Activated T-cell treated with anti-CD3 and anti-CD28 coated beads, Interleukin-2, amount 50 U/mL, for 1 hour (primary cell): ENCODE measurements at places on chromosomes 7 and 10.

- no peak for DNase-seq
These were observed 9.8 kb downstream of the ALOX5 start for GRCh38 chr10:45383682-45384330.

DNA sequence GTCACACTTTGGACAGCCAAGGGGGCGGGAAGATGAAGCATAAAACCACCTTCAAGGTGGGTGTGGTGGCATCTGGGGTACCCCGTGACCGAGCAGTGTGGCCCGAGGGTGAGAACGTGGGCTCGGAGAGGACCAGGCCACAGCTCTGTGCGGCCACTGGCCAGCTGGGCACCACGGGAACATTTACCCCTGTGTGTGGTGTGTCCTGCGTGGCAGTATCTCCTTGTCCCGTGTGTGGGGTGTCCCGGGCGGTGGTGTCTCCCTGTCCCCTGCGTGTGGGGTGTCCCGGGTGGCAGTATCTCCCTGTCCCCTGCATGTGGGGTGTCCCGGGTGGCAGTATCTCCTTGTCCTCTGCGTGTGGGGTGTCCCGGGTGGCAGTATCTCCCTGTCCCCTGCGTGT is 570.3 kb downstream of the DNAJB6 start:
- no peak for DNase-seq

DNA sequence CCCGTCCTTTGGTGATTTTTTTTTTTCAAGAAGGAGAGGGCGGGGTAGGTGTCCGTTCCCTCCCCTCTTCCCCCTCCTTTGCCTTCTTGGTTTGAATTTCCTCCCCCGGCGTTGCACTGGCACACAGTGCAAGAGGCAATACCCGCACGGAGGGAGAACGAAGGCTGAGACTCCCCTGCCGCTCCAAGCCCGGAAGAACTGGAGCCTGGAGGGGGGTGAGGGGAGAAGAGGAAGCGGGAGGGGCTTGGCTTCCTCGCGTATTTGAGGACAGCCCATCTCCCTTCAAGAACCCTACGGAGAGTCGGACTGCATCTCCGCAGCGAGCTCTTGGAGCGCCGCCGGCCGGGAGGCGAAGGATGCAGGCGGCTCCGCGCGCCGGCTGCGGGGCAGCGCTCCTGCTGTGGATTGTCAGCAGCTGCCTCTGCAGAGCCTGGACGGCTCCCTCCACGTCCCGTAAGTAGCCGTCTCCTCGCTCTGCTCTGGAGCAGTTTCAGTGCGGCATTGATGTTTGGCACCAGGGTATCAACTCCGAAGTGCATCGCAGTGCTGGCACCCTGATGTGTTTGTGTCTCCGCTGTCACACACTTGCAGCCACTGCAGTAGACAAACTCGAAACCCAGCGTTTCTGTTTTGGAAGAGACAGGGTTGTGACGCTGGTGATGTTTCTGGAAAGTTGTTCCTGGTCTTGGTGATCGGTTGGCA is at the start of gene CNTNAP2:
CNTNAP2 (plus strand) TSS at position 281 of the 702 bp plus-strand sequence; CDS start at position 357, 76 bp downstream.
- DNase-seq, result no peak

DNA sequence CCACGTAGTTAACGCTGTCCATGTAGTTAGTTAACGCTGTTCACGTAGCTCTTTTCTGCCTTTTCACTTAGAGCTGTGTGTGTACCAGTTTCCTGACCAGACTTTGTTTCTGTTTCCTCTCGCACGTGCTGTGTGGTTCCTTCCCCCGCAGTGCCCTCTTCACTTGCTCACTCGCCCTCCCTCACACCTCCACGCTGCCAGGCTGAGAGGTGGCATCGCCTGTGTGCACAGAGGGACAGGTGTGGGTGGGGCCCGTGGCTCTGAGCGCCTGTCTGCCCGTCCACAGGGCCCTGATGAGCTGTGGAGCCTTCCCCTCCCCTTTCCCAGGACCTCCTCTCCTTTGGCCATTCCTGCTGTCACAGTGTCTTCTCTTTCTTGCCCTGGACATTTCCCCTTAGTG is 30.6 kb downstream of the WDR37 start:
- no peak for DNase-seq

DNA sequence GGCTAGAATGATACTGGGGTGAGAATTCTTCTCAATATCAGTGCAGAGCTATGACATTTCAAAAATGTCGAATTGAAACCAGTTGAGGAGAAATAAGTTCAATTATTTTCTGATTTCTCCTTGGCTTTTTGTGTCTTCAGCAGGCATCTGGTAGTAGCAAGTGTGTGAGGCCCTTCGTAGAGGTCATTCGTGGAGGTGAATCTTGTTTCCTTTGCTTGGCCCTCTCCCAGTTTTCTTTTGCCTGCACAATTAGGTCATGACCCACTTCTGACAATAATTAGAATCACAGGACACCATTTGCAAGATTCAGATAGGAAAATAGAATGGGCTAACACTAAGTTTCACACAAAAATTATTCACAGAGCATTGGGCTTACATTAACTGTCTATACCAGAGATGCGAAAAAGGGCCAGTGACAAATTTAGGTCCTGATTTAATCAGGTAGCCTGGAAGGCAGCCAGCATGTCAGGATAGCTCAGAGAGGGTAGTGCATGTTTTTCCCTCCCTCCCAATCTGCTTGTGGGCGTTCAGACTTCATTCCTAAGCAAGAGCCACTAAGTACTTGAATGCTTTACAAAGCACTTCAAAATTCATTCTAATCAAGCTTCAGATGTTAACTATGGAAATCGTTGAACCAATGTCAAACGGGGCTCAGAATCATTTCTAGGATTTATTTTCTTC is 24.0 kb upstream of the A1CF start:
- DNase-seq, result no peak

DNA sequence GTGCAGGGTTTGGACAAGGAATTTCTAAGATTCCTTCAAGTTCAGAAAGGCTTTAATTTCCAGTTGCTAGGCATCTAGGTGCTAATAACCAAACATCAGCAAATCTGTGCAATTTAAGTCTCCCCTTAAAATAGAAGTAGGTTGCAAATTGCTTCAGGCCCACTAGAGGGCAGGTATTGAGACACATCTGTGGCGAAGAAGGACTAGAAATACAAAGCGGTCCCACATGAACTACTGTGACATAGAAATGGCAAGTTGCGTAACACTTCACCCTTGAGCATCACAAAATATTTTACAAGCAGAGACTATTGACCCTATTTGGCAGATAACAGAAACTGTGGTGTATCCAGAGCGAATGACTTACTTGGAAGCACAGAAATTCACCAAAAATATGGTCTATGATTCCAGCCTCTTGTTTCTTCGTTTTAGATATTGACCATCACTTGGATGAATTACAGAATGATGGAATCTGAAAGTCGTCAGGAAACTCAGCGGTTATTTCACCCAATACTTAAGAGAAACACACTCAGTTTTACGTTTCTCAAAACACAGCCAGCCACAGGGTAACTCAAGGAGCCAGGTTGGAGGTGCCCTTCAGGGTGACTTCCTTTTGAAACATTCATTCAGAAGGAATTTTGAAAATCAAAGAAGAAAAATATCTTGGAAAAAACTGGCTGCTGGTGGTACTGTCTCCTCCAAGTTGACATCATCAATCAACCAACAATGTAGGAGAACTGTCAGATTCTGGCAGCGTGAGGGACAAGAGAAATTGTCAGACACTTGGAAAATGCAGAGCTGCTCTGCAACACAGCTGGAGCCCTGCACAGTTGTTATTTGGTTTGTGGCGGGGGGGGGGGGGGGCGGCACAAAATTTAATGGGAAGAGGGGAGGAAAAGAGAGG is 256.3 kb upstream of the MINDY3 start:
- no peak for DNase-seq

DNA sequence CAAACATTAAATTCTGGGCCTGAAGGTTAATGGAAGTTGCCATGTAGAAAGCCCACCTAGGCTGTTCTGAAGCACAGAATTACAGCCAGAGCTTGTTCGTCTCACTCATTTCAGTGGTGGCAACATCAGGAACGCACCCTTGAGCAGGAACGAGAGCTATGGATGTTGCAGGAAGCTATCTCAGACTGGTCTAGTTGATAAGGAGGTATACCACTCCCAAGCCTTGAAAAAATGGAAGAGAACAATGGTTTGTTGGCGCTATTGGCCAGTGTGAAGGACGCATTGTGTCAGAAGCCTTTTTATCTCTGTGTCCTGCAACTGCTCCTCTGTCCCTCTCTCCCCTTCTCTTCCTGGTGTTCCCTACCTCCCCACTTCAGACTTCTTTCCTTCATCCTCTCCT is 60.9 kb upstream of the RAPGEF5 start:
- DNase-seq, result no peak

DNA sequence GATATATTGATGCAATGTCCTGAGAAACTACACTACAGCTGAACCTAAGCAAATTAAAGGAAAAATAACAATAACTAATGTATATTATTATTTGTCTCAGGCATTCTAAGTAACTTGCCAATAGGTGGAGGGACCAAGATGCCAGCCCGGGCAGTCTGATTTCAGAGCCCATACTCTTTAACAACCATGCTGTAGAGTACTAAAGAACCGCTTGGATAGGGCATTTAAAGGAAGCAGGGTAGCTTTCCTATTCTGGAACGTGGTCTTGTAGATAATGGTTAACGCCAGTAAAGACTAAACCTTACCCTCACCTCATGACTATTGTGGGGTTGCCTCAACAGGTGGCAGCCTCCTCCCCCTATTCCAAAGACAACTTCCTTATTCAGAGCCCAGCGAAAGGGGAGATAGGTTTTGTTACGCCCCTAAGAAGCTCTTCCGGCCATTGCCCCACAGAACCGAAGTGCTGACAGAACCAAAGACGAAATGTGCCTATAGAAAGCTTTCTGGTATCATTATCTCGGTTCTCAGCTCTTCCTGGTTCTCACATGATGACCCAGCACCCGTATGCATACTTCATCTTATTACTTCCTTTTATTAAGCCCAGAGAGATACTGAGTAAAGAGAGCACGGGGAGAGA is 707 bp upstream of the C1GALT1 start:
- DNase-seq, result peak; percentile 48

GRCh38 chr10:7610651-7611389 is 55.9 kb downstream of the ITIH5 start:
- no peak for DNase-seq

GRCh38 chr10:36349445-36350078 is 707.5 kb upstream of the FZD8 start:
- DNase-seq, result no peak

DNA sequence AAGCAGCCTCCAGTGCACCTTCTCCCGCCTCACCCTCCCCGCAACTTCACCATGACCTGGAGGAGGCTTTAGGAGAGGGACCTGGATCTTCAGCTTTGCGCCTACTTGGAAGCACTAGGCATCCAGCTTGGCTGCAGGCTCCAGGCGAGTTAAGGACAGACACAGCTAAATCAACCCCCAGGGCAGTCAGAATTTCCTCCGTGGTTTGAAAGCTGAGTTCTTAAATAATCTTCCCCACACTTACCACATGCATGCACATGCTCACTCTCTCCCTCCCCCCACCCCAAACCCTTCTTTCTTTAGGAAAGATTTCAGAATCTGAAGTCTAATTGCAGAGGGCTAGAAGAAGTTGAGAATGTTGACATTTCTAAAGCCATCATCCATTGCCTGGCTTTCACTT is 36.7 kb upstream of the LRRC4 start:
- no peak for DNase-seq

GRCh38 chr10:42936580-42936979 is 140.3 kb upstream of the RET start:
- no peak for DNase-seq

DNA sequence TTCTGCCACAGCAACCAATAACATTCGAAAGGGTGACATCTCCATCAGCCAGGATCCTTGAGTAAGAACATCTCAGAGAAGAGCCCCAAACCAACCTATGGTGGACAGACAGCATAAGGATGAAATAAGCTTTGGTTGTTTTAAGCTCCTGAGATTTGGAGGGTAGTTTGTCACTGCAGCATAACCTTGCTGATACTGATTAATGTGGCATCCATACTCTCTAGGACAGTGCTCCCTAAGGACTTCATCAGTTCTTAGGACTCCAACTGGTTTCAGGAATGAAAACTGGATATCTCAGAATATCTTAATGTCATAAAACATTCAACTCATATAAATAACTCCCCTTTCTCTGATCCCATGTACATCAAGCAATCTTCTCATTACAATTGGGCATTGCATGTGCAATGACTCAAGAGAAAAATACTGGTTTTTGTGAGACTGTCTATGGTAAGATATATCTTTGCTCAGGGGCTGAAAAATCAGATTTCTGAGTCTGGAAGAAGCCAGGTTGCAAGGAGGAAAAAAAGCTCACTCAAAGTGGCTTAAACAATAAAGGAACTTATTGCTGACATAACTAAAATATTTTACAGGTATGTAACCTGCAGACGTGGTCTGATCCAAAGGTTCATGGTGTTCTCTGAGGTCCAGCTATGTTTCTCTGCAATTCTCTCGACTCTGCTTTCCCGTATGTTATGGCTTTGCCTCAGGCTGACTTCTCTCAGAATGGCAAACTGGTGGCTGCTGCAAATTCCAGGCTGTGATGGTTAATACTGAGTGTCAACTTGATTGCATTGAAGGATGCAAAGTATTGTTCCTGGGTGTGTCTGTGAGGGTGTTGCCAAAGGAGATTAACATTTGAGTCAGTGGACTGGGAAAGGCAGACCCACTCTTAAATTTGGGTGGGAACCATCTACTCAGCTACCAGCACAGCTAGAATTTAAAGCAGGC is 65.7 kb downstream of the RAB11FIP2 start:
- DNase-seq, result no peak

DNA sequence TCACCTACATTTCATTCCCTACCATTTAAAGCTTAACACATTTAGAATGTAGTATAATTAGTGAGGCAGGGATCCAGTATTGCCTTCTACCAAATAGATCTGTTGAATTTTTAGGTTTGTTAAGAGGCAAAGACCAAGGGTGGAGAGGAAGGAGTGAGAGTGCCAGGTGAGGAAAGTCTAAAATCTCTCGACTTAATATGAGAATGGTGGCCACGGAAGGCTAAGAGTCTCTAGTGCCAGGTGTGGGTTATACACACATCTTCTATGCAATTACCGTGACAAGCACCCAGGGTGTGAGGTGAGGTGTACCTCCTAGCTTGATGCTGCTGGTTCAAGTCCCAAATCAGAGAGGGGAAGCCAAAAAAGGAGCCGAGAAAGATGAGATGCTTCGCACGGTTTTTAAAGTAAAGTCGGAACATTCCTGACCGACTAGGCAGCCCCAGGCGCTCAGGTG is 439 bp downstream of the IQUB start:
- no peak for DNase-seq

DNA sequence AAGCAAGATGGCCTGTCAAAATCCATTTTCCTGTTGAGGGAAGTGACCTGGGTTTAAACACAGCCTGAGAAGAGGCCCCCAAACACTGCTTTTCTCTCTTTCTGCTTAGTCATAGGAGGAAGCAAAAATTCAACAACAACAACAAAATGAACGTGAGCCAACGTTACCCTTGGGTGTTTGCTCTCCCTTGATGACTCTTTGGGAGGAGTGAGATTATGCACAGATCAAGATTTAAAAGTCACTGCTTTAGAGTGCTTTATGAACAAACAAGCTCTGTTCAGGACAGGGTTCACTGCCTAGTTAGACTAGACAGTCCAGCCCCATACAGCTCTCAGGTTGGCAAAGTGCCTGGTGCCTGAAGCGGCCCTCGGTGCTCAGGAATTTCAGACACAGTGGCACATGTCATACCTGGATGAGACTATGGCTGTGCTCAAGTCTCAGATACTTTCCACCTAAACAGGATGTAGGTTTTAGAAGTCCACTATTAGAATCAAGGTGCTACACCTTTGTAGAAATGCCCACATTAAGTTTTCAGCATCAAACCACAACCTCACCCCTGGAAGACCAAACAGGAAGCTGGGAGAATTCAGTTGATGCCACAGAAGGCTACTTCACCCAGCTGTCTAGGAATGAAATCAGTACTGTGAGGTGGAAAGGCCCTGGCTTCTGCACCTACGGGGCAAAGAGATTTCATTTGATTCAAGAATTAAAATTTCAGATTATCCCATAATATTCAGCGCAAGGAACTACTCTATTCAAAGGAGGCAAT is 38.7 kb downstream of the DENND11 start:
- no peak for DNase-seq

- DNase-seq, result no peak
These were observed 131.1 kb upstream of the SORCS3 start for GRCh38 chr10:104509981-104510380.
